Activated CD4-positive, alpha-beta T cell treated with anti-CD3 and anti-CD28 coated beads, Interleukin-2, amount 10 ng/mL, durations not matched to agents 24 days and 14 days (primary cell): ENCODE measurements at places on chromosomes 11 and 22. TPM values are rescaled to one million over a fixed set of nuclear protein-coding genes. Genes with fewer than 3 reads are reported as not detected.

The MN1 gene
- 0.05 and 0.23 TPM in 2 replicates for total RNA-seq

The NR1H3 gene
- 7.6 and 15.4 TPM in 2 replicates for total RNA-seq

The RBMXL2 gene
- not detected in 2 replicates for total RNA-seq

DNA sequence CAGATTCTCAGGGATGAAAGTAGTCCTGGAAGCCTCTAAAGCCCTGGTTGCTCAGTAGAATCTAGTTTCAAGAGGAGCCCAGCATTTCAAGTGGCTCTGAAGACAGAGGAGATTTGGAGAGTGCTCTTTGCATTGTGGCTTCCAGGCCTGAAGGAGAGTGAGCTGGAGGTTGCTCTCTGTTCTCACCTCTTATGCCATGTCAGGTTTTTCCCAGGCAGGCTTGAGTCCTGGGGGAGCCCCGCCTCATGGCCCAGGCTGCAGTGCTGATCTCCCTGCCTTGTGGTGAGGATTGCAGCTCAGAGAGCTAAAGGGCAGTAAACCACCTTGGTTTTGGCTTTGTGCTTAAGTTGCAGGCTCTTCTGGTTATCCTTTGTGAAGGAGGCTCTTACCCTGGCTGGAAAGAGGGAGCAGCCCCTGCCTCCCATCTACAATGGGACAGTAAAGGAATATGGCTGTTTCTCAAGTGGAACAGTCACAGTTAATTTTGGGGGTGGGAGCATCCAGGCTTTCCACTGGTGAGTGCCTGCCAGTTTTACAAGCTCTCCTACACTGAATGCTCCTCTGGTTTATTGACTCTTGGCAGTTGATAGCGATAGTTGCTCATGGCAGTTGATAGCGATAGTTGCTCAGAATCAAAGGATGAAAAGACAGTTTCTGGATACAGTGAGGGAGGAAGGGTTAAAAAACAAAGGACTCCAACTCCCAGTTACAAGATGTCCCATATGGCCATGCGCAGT, 32.6 kb downstream of the RCOR2 start:
- H3K27me3 ChIP-seq = no peaks in the 10 kb centered on the region
- peaks cover 61% of the 10 kb centered on the region for H3K4me1 ChIP-seq
- DNase-seq = no peak
- H3K36me3 ChIP-seq = peaks cover 11% of the 10 kb centered on the region
- peak overlapping the region; percentile 22 for H3K27ac ChIP-seq

DNA sequence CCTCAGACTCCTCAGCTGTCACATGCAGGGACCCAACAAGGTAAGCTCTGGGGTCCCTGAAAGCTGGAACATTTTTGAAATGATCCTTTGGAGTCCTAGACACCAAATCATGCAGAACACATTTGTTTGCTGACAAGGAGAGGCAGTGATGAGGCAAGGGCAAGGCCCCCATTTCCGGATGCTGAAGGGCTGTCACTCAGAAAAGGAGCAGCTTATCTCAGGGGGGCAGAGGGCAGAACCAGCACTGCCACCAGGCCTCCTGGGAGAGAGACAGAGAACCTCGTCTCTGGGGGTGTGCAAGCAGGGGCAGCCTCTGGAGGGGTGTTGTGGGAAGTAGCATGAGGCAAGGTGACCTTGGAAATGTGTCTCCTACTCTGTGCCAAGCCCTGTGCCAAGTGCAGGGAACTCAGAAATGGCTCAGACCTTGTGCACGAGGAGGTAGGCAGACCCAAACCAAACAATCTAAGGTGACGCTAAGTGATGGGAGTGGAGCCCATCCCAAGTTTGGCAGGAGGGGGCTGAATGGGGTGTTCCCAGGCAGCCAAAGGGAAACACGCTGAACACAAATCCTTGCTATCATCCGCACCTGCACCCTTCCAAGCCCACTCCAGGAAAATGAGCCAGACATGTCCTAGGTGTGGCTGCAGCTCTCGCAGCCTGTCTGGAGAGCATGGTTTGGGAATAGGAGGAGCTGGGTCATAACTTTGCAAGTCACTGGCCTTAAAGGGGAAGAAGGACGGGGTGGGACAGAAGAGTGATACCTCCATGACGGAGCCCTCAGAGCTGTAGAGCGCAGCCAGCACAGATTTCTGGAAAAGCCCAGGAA, 94.2 kb downstream of the PDE2A start:
- no peaks in the 10 kb centered on the region for H3K36me3 ChIP-seq
- peaks cover 9% of the 10 kb centered on the region for H3K4me1 ChIP-seq
- no peak overlapping the region for H3K27ac ChIP-seq
- no peak for DNase-seq
- peaks cover 14% of the 10 kb centered on the region for H3K27me3 ChIP-seq

The FAM180B gene
- total RNA-seq = 0.19 and 0.28 TPM in 2 replicates

The PKNOX2 gene
- not detected in 2 replicates for total RNA-seq

DNA sequence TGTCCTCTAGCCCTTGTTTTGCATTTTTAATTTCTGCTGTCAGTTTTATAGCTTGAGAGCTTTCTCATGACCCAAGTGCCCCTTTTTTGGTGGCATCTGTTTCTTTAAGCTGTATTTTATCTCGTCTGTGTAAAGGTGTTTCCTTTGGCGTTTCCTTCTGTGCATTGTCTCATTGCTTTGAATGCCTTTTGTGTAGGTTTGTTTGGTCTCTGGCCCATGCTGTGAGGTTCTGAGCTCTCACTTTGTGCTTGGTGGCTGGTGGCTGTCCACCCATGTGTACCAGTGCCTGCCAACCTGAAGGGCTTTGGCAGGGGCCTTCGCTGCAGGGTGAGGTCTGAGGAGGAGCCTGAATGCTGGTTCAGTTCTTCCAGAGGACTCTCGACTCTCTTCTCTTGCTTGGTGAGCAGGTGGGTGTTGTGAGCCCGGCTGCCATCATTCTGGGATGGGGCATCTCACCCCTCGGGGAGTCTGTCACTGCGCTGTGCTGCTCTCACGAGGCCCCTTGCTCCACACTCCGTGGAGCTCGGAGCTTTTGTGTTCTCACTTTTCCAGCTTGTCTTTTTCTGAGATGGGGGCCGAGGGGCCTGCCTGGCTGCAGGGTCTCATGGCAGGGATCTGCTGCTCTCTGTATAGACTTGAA, 14.9 kb downstream of the AP2A2 start:
- no peaks in the 10 kb centered on the region for H3K27me3 ChIP-seq
- peak overlapping the region; percentile 48 for H3K27ac ChIP-seq
- no peak for DNase-seq
